ENCODE measurements at places on chromosomes 5 and 9.

- no peak for DNase-seq
Observed at GRCh38 chr5:80864706-80865435, 95.3 kb upstream of the RASGRF2 start.

DNA sequence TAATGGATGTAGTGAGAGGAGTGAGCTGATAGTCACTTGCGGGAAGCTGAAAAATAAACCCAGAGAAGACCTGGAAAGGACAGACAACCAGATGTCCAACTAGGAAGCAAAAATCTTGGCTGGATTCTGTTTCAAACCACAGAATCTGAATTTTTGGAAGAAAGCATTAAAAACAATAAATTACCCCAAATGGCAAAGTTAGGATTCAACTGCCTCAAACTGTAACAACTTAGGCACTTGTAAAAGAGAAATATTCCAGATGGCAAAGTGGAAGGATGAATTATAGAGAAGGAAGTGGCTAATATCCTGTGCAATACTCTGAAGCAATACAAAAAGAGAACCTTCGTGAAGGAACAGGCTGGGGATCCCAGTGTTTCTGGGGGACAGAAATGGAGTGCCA, 46.8 kb upstream of the SLIT3 start:
- DNase-seq, result peak; percentile 22

DNA sequence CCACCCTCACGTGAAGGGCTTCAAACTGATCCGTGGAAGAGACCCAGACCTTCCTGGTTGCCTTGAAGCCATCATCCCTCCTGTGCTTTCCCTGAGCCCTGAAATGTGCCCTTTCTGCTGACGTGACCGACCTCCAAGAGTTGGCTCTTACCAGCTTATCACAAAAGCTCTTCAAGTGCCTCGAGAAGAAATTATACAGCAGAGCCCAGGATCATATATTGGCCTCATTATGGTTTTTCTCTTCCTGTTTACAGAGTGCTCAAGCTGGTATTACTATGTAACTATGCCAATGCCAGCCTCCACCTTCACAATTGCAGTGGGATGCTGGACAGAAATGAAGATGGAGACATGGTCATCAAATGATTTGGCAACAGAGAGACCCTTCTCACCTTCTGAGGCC, 66.0 kb downstream of the AOPEP start:
- DNase-seq, result no peak

GRCh38 chr5:7242118-7242710, 153.7 kb upstream of the ADCY2 start:
- no peak for DNase-seq

GRCh38 chr5:130141659-130142320, 237.5 kb downstream of the CHSY3 start:
- peak; percentile 47 for DNase-seq

GRCh38 chr9:16563446-16563845, 307.0 kb downstream of the BNC2 start:
- DNase-seq, result no peak

GRCh38 chr5:1090538-1090937, 21.3 kb downstream of the SLC12A7 start:
- no peak for DNase-seq

- DNase-seq, result no peak
Observed at GRCh38 chr9:112489876-112490666, 3.4 kb downstream of the KIAA1958 start.

GRCh38 chr9:16553869-16554540, 316.5 kb downstream of the BNC2 start:
- DNase-seq, result no peak

DNA sequence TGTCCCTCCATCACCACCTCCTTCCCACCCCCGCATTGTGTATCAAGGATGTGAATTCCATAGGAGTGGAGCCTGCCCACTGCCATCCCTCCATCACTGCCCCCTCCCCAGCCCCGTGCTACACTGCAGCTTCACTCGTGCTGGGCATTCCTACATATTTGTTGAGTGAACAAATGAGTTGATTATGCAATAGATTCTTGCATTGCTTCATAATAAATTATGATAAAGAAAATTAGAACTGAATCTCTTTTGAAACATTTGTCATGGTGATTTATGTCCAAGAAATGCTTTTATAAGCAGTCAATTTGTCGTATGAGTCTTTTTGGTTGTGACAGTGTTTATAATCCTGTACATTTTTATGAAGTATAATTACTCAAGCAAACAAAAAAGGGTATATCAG, 83.2 kb downstream of the IRX1 start:
- no peak for DNase-seq

DNA sequence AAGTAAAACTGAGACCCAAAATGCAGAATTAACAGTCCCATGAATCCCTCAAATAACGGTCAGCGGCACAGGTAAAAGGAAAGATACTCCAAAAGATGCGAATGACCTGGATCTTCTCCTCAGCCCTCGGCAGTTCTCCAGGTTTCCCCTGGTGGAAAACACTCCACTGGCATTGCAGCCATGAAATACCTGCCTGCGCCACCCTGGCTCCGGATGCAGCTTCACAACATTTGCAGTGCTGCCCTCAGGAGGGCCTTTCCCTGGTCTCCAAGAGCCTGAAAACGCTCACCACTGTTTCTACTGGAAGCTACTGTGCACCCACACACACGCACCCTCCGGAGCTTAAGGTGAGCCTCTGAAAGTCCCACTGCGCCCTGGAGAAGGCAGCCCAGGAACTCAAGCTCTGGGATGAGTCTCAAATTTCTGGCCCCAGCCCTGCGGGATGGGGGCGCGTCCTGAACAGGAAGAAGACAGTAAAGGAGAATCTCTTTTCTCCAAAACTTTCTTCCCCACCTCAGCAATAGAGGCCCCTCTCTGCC, 612 bp downstream of the UGT3A2 start:
- no peak for DNase-seq

GRCh38 chr5:98935206-98935605, 6.4 kb upstream of the CHD1 start:
- no peak for DNase-seq

- no peak for DNase-seq
Observed at GRCh38 chr5:14580398-14581034, 1.1 kb upstream of the OTULINL start.

DNA sequence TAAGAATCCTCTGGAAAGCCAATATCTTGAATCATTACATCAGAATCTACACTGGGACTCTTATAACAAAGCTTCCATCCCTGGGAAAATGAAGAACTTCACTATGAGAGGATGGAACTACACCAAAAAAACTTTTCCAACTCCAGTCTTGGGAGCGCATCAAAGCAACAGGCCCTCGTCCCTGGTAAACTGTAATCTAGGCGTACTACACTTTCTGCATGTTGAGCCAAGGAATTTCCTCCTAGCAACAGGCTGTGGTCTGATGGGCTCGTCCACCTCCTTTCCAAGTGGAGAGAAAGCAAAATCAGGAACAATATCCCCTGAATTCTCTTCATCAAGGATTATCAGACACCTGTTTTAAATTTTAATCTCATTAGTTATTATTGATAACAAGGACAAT, 94.1 kb downstream of the NFIB start:
- DNase-seq, result no peak

DNA sequence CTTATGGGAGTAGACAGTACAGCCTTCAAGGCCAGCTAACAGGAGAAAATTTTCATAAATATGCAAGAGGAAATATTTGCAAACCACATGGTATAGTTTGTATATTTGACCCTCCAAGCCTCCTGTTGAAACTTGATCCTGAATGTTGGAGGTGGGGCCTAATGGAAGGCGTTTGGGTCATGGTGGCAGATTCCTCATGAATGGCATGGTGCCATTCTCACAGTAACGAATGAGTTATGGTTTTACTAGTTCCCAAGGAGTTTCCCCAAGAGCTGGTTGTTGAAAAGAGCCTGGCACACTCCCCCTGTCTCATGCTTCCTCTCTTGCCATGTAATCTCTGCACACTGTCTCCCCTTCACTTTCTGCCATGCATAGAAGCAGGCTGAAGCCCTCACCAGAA, 3.3 kb upstream of the PAIP1 start:
- peak; percentile 73 for DNase-seq

DNA sequence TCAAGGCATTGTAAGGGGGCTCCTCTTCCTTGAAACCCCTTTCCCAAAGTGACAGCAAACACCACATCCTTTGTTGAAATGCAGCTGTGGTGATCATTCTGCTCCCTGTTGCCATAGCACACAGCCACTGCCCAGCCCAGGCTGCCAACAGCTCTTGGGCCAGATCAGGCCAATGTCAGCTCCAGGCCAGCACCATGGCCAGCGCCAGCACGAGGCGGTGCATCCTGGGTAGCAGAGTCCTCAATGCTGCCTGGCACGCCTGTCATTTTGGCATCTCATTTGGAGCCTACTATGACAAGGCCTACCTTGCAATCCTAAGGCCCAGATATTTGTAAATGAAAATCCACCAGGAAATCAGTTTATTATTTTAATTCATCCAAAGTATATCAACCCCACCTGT, 390.6 kb downstream of the DNAH5 start:
- DNase-seq, result peak; percentile 34

DNA sequence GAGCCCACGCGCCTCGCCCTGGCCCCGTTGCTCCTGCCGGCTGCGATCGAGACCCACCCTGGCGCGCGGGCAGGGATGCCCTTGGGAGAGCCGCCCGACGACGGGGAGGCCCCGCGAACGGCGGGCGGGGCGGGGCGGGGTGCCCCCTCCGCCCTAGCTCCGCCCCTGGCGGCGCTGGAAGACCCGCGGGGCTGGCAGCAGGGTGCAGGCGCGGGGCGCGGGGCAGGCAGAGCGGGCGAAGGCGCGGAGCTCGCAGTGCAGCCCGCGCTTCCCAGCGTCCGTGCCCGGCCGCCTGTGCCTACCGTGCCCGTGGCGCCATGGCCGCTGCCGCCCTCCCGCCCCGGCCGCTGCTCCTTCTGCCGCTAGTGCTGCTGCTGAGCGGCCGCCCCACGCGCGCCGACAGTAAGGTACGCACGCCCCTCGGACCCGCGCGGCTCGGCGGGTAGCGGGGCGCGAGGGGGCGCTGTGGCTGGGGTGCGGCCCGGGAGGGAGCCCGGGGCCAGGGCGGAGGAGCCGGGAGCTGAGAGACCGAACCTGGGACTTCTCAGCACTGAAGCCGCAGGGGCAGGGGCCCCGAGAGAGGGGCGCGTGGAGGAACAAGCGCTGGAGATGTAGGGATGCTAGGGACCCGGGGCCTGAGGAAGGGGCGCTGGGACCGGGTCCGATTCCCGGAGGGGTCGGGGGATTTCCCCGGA, at the start of gene OLFML2A:
Gene OLFML2A, plus strand, starts transcription at position 180 of the 695 bp plus-strand sequence. Its CDS starts 138 bp downstream, at position 318.
- DNase-seq, result no peak

GRCh38 chr9:115073456-115073855, 44.5 kb downstream of the TNC start:
- no peak for DNase-seq

- DNase-seq, result no peak
Observed at GRCh38 chr9:75906531-75906930, 16.1 kb downstream of the PCSK5 start.

DNA sequence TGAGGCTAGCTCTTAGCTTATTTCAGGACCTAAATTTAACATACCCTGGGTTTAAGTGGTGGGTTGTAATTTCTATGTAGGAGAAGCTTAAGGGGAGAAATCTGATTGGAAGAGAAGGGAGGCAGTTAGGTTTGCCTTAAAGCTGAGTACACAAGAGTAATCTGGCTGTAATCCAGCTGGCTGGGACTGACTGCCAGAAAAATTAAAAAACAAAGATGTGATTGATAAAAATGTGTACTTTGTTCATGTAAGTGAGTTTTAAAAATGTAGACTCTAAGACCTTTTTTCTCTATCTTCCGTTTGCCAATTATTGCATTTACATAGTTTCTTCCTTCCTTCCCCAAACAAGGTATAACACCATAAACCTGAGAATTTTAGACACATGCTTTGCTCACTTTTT, 17.5 kb upstream of the MSMP start:
- no peak for DNase-seq

DNA sequence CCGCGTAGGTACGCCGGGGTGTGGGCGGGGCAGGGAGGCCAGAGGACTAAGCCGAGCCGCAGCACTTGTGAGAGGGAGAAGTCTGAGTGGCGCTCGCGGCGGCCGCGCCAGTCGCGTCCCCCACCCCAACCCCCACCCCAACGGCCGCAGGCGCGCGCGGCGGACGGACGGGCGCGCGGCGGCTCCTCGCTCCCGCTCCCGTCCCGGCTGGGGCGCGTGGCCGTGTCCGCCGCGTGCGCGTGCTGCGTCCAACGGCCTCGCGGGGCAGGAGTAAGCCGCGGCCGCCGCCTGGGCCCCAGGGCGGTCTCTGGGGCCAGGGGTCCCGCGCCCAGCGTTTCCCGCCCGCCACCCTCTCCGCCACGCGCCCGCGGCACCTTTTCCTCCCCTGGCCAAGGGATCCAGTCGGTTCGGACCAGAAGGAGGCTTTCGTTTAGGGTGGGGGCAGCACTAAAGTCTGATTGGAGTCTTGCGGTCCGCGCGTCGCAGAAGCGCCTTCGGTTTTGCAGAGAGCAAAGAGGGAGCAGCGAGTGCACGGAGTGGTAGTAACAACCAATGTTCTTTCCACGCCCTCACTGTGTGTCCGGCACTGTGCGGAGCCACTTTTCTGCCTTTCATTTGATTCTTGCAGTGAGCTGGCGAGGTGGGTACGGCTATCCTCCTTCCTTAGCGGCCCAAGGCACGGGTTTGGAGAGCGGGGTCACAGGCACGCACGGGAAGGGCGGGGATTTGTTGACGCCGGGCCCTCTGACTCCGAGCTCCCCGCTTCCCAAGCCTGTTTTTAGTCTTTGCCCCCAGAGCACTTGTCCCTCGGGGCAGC, 483 bp downstream of the G3BP1 start:
- peak; percentile 41 for DNase-seq

- no peak for DNase-seq
Observed at GRCh38 chr9:76092572-76092971, 202.1 kb downstream of the PCSK5 start.

GRCh38 chr9:91186632-91187108, 175.0 kb downstream of the AUH start:
- peak; percentile 59 for DNase-seq

- DNase-seq, result no peak
Observed at GRCh38 chr9:26129217-26129616, 451.0 kb upstream of the TUSC1 start.

DNA sequence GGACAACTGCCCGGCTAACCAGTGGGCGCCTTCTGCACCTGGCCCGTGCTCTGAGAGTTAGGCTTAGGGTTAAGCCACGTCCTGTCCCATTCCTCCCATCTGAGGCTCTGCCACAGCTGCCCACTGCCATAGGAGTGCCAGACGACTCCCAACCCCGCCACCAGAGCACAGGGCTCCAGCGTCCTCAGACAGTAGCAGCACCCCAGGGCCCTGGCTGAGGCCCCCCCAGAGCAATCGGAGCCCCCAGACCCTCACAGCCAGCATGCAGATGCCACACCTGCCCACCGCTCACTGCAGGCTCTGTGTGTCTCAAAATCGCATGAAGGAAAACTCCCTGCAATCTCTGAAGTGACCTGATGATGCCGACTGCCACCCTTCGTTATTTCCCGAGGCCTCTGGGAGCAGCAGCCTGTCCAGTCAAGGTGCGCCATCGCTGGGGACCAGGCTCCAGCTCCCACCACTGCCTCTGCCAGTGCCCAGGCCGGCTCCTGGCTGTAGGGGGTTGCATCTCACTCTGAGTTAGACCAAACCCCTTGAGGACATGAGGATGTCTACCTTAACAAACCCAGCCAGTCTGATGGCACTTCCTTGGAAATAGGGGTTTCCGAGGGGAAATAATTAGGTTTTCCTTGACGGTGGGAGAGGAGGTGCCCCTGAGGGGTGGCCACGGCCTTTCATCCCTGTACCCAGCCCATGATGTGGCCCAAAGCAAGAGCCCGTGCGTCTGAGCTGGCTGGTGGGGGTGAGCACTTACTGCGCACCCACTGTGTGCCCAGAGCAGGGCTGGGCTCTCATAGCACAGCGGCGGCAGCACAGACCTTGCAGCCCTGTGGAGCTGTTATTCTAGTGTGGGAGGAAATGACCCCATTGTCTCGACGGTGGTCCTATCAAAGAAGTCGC, 58.0 kb upstream of the RNF130 start:
- no peak for DNase-seq

GRCh38 chr5:106876665-106877194, 794.0 kb downstream of the EFNA5 start:
- no peak for DNase-seq
